ENCODE measurements at places on chromosomes 12 and 14.

DNA sequence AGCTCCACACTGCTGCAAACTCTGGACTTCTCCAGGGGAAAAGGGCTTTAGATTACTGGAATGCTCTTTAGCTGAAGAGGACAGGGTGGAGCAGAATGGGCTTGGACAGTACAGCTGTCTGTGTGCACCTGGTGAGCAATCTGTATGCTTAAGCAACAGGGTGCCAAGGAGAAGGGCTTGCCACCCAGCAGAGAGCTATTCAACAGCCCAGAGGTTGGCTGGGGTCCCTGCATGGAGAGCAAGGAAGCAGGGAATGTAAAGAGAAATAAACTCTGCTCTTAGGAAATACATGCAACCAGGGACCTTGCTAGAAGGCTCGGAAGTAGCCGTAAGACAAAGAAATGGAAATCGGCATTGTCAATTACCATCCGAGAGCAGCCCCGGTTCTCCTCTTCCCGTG lies 53.0 kb upstream of the CORO1C start:
- no peak for DNase-seq

- peak; percentile 41 for DNase-seq
Measured at GRCh38 chr14:31038521-31039166, 12.5 kb upstream of the STRN3 start.

- no peak for DNase-seq
Measured at GRCh38 chr12:104600790-104601739, 144.3 kb downstream of the CHST11 start.

- DNase-seq: peak; percentile 36
Measured at GRCh38 chr12:75548879-75549278, 37.5 kb upstream of the KRR1 start.

- DNase-seq: no peak
Measured at GRCh38 chr14:104388011-104388521, 191.5 kb upstream of the C14orf180 start.

DNA sequence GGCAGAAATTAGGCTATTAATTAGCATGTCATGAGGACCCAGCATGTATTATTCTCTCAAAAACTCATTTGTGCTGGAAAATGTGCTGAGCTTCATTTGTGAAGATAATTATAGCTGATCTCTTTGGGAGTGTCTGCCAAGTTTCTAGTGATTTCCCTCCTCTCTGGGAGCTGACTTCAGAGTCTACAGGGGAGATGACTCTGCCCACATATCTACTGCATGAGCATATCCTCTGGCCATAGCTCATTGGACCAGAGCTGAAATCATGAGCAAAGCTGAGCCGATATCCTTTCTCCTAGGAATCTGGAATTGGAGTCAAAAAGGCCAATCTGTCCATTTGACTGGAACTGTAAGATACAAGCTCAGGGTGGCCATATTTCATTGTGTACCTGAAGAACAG lies 5.9 kb downstream of the CCDC198 start:
- DNase-seq: no peak

DNA sequence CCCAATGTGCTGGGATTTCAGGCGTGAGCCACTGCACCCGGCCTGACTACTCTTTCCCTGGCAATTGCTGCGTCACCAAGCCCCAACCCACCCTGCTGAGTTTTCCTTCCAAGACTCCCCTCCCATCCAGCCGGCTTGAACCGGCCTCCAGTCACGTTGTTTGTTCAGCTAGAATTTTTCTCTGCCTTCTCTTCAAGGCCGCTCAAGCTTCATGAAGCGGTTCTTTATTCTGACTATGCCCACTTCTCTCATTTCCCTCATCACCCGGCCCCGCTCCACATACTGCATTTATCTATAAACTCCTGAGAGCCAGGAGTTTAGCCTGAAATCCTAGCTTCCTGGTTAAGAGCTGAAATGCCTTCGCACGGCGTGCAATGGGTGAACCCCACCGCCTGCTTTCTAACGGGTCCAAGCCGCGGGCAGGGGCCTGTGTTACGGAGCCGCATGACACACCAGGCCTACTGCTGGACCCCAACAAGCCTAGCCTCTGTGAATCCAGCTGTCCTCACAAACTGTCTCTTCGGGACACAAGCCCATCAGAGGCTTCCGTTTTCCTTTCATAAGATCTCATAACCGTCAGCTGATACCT lies 999 bp upstream of the DCAF4 start:
- no peak for DNase-seq

- no peak for DNase-seq
Measured at GRCh38 chr12:19941096-19941495, 427.2 kb upstream of the PDE3A start.

GRCh38 chr14:69101331-69101826 lies 51.5 kb downstream of the DCAF5 start:
- DNase-seq: peak; percentile 50

Measured in LoVo (cell line).